ENCODE measurements at places on chromosomes 7 and 10. TPM values are rescaled to one million over a fixed set of nuclear protein-coding genes. Genes with fewer than 3 reads are reported as not detected.

Gene ENTPD1
- total RNA-seq: 0.95 TPM

Gene TBX20
- 1.1 TPM for total RNA-seq

Gene GPR37
- total RNA-seq: 9.8 TPM

Gene PITX3
- 1.7 TPM for total RNA-seq

Gene RARRES2
- total RNA-seq: 19.4 TPM

Gene ABCC2
- total RNA-seq: 0.31 TPM

Gene DLG5
- 55.2 TPM for total RNA-seq

Gene SEMA3E
- 3.7 TPM for total RNA-seq

Gene MEOX2
- not detected for total RNA-seq

Gene TAC1
- total RNA-seq: not detected

Gene MYPN
- total RNA-seq: 0.11 TPM

Gene IL15RA
- 2.9 TPM for total RNA-seq

Gene MEST
- total RNA-seq: 214 TPM

Gene SPDYE11
- total RNA-seq: not detected

Gene NME8
- not detected for total RNA-seq

Gene ZNRF2
- total RNA-seq: 9.2 TPM

Gene UBN2
- total RNA-seq: 17.1 TPM

Gene HMX2
- total RNA-seq: not detected

Gene SLC18A3
- total RNA-seq: 4.6 TPM

Gene RNF148
- total RNA-seq: 0.50 TPM

Gene ATG9B
- total RNA-seq: 1.8 TPM

Gene CC2D2B
- 0.60 TPM for total RNA-seq

Gene LRRTM3
- 0.09 TPM for total RNA-seq

Gene ASZ1
- total RNA-seq: not detected

Gene TAS2R16
- not detected for total RNA-seq

Gene PIK3CG
- 0.82 TPM for total RNA-seq

Gene GCK
- 0.24 TPM for total RNA-seq

Gene CCDC172
- not detected for total RNA-seq

Gene TAS2R4
- 1.1 TPM for total RNA-seq

Gene CYP3A4
- not detected for total RNA-seq

Gene AKR1C1
- 1.3 TPM for total RNA-seq

Gene SPDYE1
- not detected for total RNA-seq

Gene C10orf143
- total RNA-seq: 0.73 TPM

Gene INPP5A
- total RNA-seq: 29.2 TPM

Gene KMT2C
- total RNA-seq: 59.0 TPM

Gene SFTPD
- total RNA-seq: 0.22 TPM

Gene AMZ1
- total RNA-seq: 5.7 TPM

Gene REEP3
- total RNA-seq: 44.6 TPM

Gene TASOR2
- total RNA-seq: 87.2 TPM

Gene MYL10
- total RNA-seq: 0.73 TPM

Gene GALNT17
- total RNA-seq: 7.8 TPM

Gene HYAL4
- not detected for total RNA-seq

Gene MUC3A
- 0.61 TPM for total RNA-seq

Gene SFTPA1
- not detected for total RNA-seq

Gene RBP4
- total RNA-seq: 0.36 TPM

Gene SPAM1
- not detected for total RNA-seq

Gene PDZD7
- total RNA-seq: 2.2 TPM

Gene GNA12
- total RNA-seq: 72.7 TPM
